ENCODE measurements at places on chromosomes 3 and 15.

DNA sequence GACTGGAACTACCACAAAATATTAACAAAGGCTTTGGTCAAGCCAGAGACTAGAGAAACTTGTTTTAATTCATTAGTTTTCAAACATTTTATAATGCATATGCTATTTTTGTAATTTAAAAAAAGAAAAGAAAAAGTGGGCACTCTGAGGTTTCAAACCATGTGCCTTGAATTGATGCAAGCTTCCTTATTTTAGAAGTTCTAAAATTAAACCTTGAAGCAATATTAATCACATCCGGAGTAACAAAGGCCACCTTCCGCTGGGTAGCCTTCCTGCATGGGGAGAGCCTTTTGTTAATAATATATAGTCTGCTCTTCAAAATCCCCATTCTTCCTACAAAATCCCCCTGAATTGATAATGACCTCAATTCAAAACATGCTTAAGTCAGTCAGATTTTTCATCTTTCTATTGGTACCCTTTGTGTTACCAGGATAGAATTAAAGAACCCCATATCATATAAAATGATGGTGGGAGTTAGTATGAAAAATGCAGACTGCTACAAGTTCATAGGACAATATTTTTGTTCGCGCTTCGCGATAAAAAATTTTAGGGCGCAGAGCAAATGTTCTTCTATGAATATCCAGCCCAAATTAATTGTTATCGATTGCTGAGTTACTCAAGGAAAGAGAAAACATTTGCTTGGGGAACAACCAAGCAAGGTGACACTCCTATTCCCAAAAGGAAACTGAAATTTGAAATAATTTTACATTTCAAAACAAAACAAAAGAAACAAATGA, 30.6 kb downstream of the LDHAL6B start:
- peak; percentile 77 for DNase-seq

GRCh38 chr15:86481720-86482119, 402.0 kb downstream of the AGBL1 start:
- DNase-seq, result no peak

- no peak for DNase-seq
These were observed 3.0 kb upstream of the EDEM1 start for GRCh38 chr3:5184499-5184898.

DNA sequence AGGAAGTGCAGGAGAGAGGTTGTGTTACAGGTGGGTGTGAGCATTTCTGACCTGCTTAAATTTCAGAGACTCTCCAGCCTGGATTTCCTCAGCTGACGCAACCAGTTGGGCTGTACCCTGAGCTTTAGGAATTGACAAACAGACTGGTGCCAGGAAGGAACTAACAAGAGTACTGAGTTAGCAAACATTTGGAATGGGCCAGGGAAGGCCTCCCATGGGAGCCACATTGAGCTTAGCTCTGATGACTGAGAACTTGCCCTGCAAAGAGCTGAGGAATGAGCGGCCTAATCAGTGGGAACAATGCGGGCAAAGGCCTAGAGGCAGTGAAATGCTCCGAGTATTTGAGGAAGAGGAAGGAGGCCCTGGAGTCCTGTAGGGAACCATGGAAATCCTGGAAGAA, 254.2 kb downstream of the FEZF2 start:
- no peak for DNase-seq

DNA sequence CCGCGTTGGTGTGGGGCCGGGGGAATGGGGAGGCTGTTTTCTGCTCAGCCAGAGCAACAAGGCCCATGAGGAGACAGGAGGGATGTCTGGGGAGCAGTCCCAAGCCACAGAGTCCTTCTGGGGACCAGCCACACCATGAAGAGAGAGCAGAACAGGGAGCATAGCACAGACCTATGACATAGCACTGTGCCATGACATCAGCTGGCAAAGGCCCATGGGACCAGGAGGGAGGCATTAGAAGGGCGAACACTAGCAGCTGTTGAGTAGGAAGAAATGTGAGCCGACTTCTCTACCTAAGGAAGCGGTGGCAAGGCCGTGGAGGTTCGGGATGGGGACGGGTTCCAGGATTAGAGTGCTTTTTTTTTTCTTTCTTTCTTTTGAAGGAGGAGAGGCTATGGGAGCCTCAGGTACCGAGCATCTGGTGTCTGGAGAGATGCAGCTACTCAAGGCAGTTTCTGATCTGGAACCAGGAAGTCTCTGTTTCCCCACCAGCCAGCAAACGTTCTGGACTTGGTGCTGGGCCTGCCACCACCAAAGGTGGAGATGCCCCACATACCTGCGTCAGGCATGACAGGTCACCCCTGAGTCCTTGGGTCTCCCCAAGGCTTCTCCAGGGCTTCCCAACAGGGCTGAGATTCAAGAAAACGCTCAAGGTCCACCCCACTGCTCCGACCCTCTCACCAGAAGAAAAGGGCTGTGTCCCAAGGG, 77.3 kb upstream of the CGNL1 start:
- no peak for DNase-seq

GRCh38 chr3:123534264-123534663, 50.6 kb downstream of the HACD2 start:
- no peak for DNase-seq

- no peak for DNase-seq
These were observed 60.3 kb upstream of the PSMD6 start for GRCh38 chr3:64083575-64083974.

DNA sequence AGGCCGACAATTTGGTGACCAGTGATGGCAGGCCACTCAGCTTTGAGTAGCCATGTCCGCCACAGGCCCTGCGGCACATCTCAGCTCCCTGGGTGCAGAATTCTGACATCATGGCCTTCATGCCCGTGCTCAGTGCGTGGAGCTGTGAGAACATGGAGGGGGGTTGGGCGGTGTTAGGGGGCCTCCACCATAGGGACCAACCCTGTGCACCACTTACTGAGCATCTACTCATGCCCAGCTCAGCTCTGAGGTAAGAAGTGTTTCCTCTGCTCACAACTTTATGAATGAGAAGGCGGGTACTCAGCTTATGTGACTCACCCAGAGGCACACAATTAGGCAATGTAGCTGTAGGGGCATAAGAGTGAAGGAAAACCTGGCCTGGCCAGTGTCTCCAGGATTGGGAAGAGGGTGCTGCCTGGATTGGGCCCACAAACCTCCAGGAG, 10.5 kb downstream of the ACOX2 start:
- peak; percentile 89 for DNase-seq

DNA sequence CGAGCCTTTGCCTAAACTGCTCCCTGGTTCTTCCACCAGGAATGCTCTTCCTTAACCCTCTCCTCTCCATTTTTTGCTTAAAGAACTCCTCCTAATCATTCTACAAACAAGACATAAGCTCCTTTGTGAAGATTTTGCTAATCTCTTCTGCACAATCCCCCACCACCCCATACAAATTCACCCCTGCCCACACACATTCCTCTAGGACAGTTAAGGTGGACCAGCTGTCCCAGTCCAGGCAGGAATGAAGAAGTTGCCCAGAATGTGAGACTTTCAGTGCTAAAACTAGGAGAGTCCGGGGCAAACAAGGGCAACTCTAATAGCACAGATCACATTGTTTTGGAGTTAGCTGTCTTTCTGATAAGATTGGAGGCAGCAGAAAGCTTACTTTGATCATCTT, 13.9 kb upstream of the FAM174B start:
- DNase-seq, result no peak

DNA sequence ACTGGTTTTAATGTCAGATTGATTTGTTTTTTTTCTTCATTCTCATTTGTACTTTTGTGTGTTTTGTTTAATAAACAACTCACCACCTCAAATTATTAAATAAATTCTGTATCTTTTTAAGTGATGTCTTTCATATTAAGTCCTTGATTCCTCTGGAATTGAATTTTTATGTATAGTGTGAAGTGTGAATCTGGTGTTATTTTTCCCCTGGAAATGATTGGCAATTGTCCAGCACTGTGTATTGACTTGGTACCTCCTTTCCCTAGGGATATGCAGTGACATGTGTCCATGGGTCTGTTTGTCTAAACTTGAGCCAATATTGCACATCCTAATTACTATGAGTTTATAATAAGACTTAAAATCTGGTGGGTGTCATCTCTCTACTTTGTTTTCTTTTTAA, 2.1 kb downstream of the RNU5B-1 start:
- no peak for DNase-seq

- peak; percentile 29 for DNase-seq
These were observed 26.6 kb upstream of the SLMAP start for GRCh38 chr3:57729334-57730045.

DNA sequence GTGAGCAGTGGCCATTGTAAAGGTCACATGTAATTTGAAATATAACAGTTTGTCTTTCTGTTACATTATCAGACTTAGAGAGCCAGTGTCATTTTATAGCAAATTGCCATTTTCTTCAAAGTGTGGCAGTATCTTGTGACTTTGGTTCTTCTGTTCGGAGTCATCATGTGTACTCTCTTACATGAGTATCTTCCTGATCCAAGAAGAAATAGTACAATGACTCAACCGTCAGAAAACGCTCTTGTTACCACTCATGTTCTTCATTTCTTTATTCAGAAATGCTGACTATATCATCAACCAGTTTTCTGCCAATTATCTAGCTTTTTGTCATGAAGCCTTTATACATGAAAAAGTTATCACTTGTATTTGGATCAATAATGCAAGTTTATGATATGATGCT, 93.6 kb upstream of the CGNL1 start:
- DNase-seq, result peak; percentile 64

- DNase-seq, result no peak
These were observed 59.1 kb downstream of the LRRC3B start for GRCh38 chr3:26681632-26682031.

- DNase-seq, result no peak
These were observed 3.0 kb downstream of the FAM174B start for GRCh38 chr15:92652576-92652966.

GRCh38 chr3:186342197-186342596, 19.8 kb downstream of the DGKG start:
- DNase-seq, result peak; percentile 89

GRCh38 chr15:66078196-66078928, 175.2 kb downstream of the MEGF11 start:
- no peak for DNase-seq

DNA sequence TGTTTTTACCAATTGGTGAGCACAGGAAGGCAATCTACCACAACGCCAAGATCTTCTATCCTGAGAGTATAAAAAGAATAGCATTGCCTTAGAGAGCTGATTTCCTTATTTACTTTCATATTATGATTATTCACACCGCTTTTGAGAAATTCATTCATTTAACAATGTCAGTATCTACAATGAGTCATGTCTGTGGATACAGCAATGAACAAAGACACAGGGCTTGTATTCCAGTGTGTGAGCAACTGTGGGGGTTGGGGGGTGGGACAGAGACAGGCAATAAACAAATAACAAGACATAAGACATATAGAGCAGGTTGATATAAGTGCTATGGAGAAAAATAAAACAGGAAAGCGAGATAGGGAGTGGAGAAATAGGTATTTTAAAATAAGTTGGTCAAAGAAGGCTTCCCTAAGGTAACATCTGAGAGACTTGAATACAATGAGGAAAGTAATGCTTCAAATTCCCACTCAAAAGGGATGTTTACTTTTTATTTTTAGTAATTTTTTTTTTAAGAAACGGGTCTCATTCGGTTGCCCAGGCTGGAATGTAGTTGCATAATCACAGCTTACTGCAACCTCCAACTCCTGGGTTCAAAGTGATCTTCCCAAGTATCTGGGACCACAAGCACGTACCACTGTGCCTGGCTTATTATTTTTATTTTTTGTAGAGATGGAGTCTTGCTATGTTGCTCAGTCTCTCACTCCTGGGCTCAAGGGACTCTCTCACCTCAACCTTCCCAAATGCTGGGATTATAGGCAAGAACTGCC, 45.7 kb downstream of the PGBD4 start:
- no peak for DNase-seq

- peak; percentile 11 for DNase-seq
These were observed 46.7 kb downstream of the CHCHD6 start for GRCh38 chr3:126750756-126751121.

DNA sequence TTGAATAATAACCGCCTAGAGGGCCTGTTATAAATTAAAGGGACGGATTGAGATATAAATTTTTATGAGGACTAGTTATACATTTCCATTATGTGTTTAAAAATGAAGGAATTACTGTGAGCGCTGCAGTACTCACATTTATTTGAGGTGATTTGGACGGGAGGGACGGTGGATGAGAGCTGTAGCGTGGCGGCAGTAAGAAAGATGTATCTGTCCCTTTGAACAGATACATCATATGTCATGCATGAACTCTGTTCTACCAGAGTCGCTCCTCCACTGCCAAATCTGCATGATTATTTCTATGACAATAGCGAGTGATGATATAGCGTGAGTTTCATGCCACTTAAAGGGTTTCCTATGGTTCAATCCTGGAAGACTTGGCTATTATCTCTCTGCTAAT, 538.8 kb downstream of the MCTP2 start:
- DNase-seq, result no peak

DNA sequence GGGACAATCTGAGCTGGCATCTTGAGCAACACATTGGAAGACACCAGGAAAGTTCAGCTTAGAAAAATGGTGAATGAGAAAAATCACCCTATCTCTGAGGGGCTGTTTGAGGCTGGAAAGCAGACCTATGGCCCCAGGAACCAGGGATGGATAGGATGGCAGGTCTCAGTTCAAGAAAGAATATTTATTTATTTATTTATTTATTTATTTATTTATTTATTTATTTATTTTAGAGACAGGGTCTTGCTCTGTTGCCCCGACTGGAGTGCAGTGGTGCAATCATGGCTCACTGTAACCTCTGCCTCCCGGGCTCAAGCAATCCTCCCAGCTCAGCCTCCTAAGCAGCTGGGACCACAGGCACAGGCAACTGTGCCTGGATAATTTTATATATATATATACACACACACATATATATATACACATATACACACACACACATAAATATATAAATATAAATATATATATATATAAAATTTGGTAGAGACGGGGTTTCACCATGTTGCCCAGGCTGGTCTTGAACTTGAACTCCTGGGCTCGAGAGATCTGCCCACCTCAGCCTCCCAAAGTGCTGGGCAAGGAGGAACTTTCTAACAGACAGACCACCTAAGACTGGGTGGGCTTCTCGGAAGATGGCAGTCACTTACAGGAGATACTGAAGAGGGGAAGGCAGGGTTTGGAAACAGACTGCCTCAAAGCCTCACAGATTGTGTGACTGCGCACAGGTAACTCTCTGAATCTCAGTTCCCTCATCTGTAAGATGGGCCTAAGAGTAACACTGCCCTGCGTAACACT, 29.7 kb downstream of the CCDC13 start:
- no peak for DNase-seq

Data from suppressor macrophage treated with lipopolysaccharide for 4 hours (primary cell).